ENCODE measurements at places on chromosomes 16 and 17.

DNA sequence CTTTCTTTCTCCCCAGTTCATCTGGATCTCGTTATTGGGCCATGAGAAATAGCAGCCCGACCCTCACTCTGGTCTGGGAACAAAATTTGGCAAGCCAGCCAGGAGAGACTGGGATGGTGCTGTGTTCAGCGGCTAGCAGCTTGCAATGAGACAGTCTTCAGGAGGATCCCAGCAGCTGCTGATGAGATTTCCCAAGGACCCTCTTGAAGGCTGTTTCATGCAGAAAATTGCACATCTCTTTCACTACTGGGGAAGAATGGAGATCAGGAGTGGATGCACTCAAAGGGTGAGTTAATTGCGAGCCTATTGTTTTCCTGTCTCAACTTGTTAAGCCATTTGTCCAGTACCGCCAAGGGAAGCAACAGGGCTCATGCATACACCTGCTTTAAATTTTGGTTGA is 5.5 kb upstream of the COIL start:
- no peaks in the 10 kb centered on the region for H3K4me1 ChIP-seq
- H3K27ac ChIP-seq: no peak overlapping the region
- H3K4me3 ChIP-seq: no peak overlapping the region
- no peaks in the 10 kb centered on the region for H3K27me3 ChIP-seq

GRCh38 chr16:86791287-86792035 is 213.1 kb downstream of the FOXL1 start:
- peaks cover 20% of the 10 kb centered on the region for H3K27me3 ChIP-seq
- no peaks in the 10 kb centered on the region for H3K4me1 ChIP-seq
- no peaks in the 10 kb centered on the region for H3K36me3 ChIP-seq
- H3K27ac ChIP-seq: no peak overlapping the region
- no peak for DNase-seq

DNA sequence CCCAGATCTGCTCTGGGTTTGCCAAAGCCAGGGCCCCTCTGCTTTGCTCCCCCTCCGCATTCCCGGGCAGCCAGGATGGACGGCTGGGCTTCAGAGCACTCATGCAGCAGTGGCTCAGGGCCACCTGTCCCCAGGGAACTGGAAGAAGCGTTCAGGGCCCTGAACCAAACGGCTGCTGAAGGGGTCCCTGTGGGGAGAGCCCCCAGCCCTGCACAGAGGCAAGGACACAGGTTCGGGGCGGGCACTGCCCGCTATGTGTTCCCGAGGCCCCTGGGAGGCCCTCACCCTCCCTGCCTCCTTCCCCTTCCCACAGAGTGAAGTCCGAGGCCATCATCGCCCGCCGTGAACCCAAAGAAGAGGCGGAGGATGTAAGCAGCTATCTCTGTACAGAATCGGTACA is 10.4 kb downstream of the NME3 start:
- H3K27ac ChIP-seq: no peak overlapping the region
- H3K4me3 ChIP-seq: no peak overlapping the region
- H3K4me1 ChIP-seq: no peaks in the 10 kb centered on the region

DNA sequence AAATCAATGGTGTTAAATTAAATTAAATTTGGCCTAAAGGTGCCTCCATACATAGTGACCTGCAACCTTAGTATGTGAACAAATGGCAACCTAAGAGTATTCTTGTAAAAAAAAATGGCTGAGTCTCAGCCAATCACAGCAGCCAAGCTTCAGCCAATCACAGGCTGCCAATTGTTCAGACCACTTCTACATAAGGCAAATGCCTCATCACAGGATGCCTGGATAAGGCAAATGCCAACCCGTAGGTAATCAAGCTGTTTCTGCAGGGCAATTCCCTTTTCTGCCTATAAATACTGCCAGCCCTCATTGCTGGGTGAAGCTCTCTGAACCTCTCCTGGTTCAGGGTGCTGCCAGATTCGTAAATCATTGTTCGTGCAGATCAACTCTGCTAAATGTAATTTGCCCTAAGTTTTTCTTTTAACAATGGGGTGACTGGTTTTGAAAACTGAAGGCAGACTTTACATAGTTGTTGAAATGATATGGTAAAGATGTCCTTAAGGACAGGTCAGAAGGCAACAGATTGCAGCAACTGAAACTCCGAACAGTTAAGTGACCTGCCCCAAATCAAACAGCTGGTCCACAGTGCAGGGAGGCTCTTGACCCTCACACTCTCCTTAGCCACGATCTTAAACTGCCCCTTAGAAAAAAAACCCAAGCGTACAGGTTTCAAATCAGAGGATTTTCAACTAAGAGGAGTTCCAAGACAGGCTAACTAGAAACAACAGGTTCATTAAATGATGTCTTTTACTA is 50.3 kb downstream of the N4BP1 start:
- H3K27me3 ChIP-seq: no peaks in the 10 kb centered on the region
- H3K36me3 ChIP-seq: no peaks in the 10 kb centered on the region
- DNase-seq: no peak
- H3K4me1 ChIP-seq: peaks cover 82% of the 10 kb centered on the region
- H3K4me3 ChIP-seq: no peak overlapping the region
- H3K27ac ChIP-seq: peak overlapping the region; percentile 63

DNA sequence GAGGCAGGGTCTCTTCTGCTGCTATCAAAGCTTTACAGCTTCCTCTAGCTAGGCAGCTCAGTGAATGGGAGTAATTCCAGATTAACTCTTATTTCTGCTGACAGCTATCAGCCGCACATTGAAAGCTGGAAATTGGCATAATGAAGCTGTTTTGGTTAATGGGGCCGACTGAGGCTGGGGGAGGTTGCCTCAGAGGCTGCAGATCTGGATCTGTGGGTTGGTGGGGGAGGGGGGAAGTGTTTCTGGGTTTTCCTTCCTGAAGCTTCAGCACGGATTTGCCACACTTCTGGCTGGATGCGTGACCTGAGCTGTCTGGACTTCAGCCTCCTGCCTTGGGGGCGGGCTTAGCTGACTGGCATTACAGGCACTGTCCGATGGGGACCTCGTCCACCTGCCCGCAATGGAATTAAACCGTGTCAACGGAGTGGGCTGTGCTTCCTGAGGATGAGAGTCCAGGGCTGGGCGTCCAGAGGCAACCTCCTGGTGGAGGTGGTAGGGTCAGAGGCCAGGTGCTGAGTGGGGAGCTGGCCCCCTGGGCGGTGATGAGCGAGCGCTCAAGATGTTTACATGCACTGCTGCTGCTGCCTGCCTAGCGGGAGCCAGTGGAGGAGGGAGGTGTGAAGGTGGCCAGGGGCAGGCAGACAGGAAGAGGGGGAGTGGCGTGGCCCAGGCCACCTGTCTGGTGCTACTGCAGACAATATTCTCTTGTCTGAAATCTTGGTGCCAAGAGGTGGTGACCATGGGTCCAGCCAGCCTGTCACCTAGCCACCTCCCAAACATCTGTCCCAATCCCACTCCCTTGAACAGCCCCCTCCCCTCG is 6.7 kb upstream of the ABCC3 start:
- H3K4me1 ChIP-seq: no peaks in the 10 kb centered on the region
- no peak overlapping the region for H3K27ac ChIP-seq
- DNase-seq: no peak

- no peak for DNase-seq
- H3K4me1 ChIP-seq: no peaks in the 10 kb centered on the region
- no peaks in the 10 kb centered on the region for H3K27me3 ChIP-seq
- H3K36me3 ChIP-seq: no peaks in the 10 kb centered on the region
- no peak overlapping the region for H3K27ac ChIP-seq
These were observed 50.2 kb downstream of the SDK2 start for GRCh38 chr17:73594025-73594424.
